ENCODE measurements at places on chromosomes 12 and 14.

DNA sequence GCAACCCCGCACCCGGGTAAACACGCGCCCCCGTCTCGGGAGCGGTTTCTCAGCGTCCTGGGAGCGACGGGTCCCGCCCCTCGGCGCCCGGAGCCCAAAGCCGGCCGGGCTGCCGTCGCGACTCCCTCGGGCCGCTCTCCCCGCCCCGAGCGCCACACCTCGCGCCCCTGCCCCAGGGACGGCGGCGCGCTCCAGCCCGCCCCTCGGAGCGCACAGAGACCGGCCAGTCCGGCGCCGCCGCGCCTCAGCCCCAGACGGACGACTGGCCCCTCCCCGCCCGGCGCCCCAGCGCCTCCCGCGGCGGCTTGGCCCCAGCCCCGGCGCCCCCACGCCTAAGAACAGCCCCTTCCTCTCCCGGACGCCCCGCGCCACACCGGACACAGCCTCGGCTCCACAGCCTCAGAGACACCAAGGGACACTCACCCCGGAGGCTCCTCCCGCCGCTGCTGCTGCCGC is 411 bp downstream of the BTBD7 start:
- peak; percentile 44 for DNase-seq

- DNase-seq = peak; percentile 87
These were observed 105.8 kb downstream of the BMP4 start for GRCh38 chr14:53850714-53851296.

- DNase-seq = no peak
These were observed 14.6 kb upstream of the TCTN1 start for GRCh38 chr12:110599334-110599733.

- DNase-seq = no peak
These were observed 12.4 kb upstream of the P2RX7 start for GRCh38 chr12:121120323-121120722.

GRCh38 chr14:85501751-85502150 is 28.2 kb upstream of the FLRT2 start:
- no peak for DNase-seq

GRCh38 chr14:61125041-61125866 is 144.2 kb downstream of the SLC38A6 start:
- no peak for DNase-seq

- no peak for DNase-seq
These were observed 1.9 kb upstream of the HOXC5 start for GRCh38 chr12:54030889-54031471.

DNA sequence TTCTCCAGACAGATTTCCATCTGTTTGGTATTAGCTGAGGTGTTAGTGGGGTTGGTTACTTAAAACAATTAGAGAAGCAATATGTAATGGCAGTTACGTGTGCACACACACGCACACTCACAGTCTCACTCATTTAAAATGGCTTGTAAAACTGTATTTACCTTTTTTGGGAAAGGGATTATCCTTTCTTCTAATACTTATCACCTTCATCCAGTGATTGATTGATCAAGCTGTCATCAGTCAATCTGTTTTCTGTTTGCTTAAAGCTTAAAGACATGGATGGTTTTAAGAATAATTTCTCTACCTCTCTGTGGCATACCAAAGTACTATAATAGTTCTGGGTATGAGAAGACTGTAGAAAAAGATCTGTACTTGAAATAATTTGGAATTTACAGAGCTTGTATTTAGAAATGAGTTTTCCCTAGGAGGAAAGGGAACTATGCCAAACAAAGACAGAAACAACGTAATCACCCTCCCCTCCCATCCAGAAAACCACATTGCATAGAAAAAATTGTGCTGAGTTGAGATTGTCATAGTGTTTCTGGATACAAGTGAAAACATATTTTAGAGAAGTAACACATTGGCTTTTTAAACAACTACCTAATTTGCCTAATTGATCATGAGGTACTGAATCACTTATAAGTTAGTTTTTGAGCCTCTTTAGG is 455.8 kb downstream of the PCNX1 start:
- DNase-seq = no peak

All from LoVo (cell line).